ENCODE measurements at places on chromosomes 11 and 22.

DNA sequence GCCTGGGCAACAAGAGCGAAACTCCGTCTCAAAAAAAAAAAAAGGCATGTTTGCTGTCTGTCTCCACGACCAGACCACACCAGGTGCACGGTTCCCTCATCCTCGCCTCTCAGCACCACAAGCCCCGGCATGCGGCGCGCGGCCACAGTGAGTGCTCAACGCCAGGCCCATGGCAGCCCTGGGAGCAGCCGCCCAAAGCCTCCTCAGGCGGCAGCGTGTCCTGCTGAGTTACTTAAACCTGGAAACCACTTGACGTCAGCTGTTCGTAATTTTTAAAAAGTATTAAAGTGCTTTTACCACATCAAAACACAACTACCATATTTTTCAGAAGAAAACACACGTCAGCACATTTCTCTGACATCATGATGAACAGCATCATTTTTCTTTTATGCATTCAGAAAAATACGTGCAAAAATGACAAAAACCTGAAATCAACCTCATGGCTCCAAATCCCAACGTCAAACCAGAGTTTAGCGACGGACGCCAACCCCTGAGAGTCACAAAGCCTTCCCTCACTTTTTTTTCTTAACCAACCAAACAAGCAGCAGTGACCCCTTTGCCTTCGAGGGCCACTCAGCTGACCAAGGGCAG lies 2.1 kb downstream of the DEAF1 start:
- peak; percentile 28 for DNase-seq

DNA sequence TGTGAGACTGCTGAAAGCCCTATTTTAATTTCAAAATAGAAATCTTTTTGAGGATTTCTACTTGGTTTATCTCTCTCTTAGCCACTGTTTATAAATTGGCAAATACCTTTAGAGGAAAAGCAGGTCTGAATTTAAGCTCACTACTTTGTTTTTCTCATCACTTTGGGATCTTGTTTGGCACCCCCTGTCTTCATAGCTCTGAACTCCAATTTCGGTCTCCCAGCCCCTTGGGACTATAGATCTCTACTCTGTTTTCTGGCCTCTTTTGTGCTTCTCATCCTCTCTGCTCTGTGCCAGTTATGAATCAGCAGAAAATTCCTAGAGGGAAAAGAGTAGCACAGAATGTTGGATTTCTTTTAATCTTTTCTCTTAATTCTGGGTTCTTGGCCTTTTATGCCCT lies 118.3 kb downstream of the CYP2R1 start:
- DNase-seq = peak; percentile 40

- DNase-seq = no peak
These were observed 157.7 kb downstream of the ADAMTS15 start for GRCh38 chr11:130606178-130606577.

GRCh38 chr11:116750070-116750718 lies 22.6 kb downstream of the BUD13 start:
- DNase-seq = no peak

- DNase-seq = no peak
These were observed 9.0 kb upstream of the HTR3B start for GRCh38 chr11:113895367-113896155.

GRCh38 chr11:131889146-131889577 lies 518.7 kb downstream of the NTM start:
- DNase-seq = no peak

GRCh38 chr11:47992959-47993820 lies 12.8 kb downstream of the PTPRJ start:
- DNase-seq = no peak

DNA sequence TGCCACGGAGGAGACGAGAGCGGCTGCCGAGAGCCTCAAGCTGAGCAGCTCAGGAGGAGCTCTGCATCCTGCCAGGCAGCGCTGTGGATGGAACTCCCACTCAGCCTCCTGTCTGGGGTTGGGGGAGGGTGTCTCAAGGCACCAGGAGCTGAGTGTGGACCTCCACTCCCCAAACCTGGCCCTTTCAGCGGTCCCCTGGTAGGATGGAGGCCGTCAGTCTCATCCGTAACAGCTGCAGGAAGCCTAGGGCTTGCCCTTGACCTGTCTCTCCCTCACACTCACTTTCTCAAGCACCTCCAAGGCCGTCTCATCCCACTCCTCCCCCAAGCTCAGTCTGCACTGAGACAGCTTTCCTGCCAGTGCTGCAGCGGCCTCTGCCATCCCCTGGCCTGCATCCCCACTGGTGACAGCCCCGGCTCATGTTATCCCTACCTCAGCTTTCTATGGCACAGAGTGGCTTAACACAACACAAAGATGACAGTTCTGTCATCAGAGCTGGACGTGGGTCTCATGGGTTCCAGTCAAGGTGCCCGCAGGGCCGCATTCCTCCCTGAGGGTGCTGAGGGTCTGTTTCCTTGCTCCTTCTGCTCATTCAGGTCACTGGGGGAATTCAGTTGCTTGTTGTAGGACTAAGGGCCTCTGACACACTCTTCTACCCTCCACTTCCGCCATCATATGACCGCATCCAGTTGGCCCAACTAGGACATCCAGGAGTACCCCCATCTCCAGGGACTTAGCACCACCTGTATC lies 341.9 kb upstream of the B3GAT1 start:
- no peak for DNase-seq

DNA sequence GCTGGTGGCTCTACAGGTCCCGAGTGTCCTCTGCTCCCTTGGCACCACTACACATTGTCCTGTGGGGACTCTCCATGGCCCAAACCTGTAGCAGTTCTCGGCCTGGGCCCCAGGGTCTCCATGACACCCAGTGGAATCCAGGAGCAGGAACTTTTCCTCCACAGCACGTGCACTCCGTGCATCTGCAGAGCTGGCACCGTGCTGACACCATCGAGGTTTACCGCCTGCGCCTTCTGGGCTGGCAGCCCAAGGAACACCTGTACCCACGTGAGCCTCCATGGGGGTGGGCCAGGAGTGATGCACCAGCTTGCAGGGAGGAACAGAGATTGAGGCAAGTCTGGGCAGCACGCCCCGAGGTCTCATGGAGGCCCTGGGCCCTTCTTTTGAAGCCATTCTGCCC lies 25.2 kb downstream of the TSPAN32 start:
- DNase-seq = no peak

- no peak for DNase-seq
These were observed 54.7 kb downstream of the ABTB2 start for GRCh38 chr11:34303028-34303570.

DNA sequence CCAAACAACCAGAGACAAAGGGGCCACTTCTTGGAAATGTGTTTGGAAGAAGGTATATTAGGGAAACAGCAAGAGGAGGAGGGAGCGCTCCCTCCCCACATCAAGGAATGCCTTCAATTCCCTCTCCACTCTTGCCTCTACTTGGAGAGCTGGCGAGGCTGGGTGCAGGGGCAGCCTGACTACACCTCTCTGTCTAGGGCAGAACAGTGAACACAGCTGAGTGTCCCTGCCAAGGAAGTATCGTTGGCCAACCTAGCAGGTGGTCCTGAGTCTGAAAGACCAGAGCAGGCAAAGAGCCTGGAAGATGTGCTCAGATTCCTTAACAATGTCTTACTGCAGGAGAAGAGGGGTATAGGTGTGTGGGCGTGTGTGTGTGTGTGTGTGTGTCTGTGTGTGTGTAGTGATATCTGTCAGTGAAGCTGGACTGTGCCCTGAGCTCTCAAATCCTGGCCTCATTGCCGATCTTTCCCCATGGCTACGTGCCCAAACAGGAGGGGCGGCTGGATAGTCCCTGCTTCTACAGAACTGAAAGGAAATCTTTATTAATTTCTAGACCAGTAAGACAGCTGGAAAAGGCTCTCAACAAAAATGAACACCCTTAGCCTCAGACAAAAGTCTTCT lies 46.8 kb downstream of the PAMR1 start:
- DNase-seq = no peak

- no peak for DNase-seq
These were observed 77.6 kb downstream of the LUZP2 start for GRCh38 chr11:24574461-24574860.

GRCh38 chr22:20400606-20401375 lies 6.8 kb downstream of the ZNF74 start:
- no peak for DNase-seq

DNA sequence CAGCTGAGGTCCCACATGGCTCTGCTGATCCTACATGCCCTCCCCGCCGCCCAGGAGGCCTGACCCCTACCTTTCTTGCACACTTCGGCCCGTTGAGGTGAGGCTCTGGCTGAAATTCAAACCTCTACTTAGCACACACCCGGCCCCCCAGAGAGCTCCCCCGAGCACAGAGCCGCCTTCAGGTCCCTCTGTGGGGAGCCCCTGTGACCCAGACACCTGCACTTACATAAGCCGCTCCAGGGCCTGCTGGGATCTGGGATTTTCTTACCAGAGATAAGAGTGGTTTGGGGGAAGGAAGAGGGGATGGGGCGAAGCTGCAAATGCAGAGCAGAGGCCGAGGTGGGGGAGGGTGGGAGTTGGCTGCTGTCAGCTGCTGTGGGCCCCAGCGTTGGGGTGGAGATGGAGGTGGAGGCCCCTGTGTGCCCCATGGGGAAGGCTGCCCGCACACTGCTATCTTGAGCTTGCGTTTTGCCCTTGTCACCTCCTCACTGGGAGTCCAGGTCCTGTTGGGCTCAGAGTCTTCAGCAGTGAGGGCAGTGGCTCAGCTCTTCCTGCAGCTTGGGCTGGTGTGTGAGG lies 30.6 kb downstream of the CAPN1 start:
- DNase-seq = no peak
